ENCODE measurements at places on chromosomes 5 and 9. TPM values are rescaled to one million over a fixed set of nuclear protein-coding genes. Genes with fewer than 3 reads are reported as not detected.

The SLC25A46 gene
- 18.7 TPM for polyA plus RNA-seq

The SPINK13 gene
- polyA plus RNA-seq = 0.72 TPM

The MTX3 gene
- polyA plus RNA-seq = 3.7 TPM

The LURAP1L gene
- 3.0 TPM for polyA plus RNA-seq

The EPB41L4B gene
- polyA plus RNA-seq = 11.2 TPM

The LAMC3 gene
- 1.4 TPM for polyA plus RNA-seq

The PCDHGB6 gene
- polyA plus RNA-seq = 3.1 TPM

The NR5A1 gene
- not detected for polyA plus RNA-seq

The VDAC1 gene
- polyA plus RNA-seq = 393 TPM

The PCDH12 gene
- polyA plus RNA-seq = 3.0 TPM

The TRIM36 gene
- 0.07 TPM for polyA plus RNA-seq

The CATSPER3 gene
- polyA plus RNA-seq = 0.48 TPM

The ZFP2 gene
- 0.86 TPM for polyA plus RNA-seq

The THBS4 gene
- polyA plus RNA-seq = 6.9 TPM

The C5orf46 gene
- 6.0 TPM for polyA plus RNA-seq

The TMEM215 gene
- 0.07 TPM for polyA plus RNA-seq

The PFN3 gene
- not detected for polyA plus RNA-seq

The GNE gene
- polyA plus RNA-seq = 7.7 TPM

The PCDHGA10 gene
- 1.6 TPM for polyA plus RNA-seq

The DRD1 gene
- not detected for polyA plus RNA-seq

Measured in right cardiac atrium (tissue), 5 donors.